ENCODE measurements at places on chromosomes 12 and 14.

DNA sequence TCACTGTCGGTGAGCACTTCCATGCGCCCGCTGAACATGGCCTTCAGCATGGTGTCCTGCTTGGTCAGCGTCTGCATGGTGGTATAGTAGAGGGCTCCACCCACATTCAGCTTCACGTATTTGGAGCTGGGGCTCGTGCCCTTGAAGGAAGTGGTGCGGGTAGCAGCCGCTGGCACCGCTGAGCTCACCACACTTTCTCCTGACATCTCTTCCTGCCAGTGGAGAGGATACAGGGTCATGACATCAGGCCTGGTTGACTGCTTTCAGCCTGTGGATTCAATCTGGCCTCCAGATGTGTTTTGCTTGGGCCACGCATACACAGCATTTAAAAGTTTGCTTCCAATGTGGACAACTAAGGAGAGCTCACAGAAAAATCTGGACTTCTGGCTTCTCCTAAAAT lies 7.6 kb downstream of the KCTD10 start:
- no peak for DNase-seq

DNA sequence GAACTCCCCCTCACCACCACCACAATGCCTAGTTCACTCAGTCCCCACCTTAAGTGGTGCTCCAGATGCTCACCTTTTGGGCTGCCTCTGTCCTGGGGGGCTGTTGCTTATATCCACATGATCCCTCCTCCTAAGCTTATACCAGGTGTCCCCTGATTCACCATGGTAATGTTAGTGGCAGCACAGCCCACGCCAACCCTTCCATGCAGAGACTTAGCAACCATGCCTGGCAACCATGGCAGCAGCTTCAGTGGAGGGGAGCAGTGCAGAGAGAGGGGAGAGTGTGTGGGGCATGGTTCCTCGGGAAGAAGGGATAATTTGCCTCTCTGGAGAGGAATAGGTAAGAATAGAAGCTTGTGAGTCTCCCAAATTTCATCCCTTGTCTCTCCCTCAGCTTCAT lies 1.2 kb upstream of the DDN start:
- no peak for DNase-seq

GRCh38 chr12:46373301-46374296 lies 1.0 kb upstream of the SLC38A2 start:
- no peak for DNase-seq

- peak; percentile 4 for DNase-seq
Observed at GRCh38 chr12:95739561-95740313, 50.8 kb downstream of the NTN4 start.

DNA sequence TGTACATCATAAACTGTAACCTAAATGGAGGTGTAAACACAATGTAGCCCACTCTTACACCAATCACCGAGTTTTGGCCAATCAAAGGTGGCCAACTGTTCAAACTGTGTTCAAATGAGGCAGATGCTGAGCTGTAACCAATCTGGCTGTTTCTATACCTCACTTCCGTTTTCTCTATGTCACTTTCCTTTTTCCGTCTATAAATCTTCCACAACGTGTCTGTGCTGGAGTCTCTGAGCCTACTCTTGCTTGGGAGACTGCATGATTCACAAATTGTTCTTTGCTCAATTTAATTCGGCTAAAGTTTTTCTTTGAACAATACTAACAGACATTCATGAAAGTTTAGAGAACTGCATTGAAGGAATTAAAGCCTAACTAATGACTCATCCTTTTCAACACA lies 547.1 kb upstream of the USP15 start:
- DNase-seq: no peak

GRCh38 chr12:104604995-104605675 lies 148.4 kb downstream of the CHST11 start:
- no peak for DNase-seq

DNA sequence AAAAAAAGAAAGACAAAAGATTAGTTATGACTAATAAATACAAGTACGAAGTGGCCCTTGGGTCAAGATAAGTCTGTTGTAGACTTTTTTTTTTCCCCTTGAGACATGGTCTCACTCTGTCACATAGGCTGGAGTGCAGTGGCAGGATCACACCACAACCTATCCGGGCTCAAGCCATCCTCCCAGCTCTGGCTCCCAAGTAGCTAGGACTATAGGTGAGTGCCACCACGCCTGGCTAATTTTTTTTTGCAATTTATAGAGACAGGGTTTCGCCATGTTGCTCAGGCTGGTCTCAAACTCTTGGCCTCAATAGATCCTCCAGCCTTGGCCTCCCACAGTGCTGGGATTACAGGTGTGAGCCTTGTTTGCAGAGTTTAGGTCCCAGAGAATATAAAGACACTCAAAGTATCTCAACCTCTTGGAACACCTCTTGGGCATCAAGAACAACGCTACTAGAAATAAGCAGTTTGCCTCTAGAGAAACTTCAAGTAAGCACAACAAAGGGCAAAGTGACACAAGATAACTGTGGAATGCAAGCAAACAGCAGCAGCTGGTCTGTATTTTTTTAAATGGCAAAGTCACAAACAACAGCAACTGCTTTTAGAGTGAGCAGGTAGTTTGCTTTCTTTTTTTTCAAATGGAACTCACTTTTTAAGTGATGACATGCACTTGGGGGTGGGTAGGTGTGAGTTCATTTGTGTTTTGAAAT lies 3.9 kb upstream of the MDM2 start:
- DNase-seq: no peak

DNA sequence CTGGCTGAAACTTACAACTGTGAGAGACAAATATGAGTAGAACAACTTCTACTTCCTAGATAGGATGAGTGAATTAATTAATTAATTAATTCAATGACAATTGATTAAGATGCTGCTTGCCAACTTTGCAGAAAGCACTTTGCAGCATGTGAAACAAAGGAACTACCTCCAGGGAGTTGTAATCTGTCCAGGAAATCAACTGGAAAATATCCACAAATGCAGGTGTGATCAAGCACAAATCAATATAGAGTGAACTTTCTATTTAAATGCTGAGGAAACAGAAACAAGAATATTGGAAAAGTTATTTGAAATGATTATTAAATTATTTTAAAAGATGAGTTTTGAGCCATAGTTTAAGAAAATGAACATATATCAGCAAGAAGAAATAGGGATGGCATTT lies 163.9 kb upstream of the ARID2 start:
- DNase-seq: no peak

DNA sequence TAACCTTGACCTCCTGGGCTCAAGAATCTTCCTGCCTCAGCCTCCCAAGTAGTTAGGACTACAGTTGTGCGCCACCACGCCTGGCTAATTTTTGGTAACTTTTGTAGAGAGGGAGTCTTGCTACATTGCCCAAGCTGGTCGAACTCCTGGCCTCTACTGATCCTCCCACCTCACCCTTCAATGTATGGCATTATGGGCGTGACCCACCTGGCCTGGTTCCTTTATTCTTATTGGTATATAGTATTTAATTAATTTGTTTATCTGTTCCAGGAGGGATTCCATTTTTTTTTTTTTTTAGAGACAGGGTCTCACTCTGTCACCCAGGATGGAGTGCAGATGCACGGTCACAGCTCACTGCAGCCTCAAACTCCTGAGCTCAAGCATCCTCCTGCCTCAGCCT lies 40.9 kb upstream of the EAPP start:
- DNase-seq: no peak

- no peak for DNase-seq
Observed at GRCh38 chr14:30656190-30656632, 34.1 kb downstream of the SCFD1 start.

- DNase-seq: no peak
Observed at GRCh38 chr12:51390891-51391282, 319 bp downstream of the GALNT6 start.

GRCh38 chr12:97560350-97560749 lies 97.7 kb downstream of the RMST start:
- DNase-seq: no peak

DNA sequence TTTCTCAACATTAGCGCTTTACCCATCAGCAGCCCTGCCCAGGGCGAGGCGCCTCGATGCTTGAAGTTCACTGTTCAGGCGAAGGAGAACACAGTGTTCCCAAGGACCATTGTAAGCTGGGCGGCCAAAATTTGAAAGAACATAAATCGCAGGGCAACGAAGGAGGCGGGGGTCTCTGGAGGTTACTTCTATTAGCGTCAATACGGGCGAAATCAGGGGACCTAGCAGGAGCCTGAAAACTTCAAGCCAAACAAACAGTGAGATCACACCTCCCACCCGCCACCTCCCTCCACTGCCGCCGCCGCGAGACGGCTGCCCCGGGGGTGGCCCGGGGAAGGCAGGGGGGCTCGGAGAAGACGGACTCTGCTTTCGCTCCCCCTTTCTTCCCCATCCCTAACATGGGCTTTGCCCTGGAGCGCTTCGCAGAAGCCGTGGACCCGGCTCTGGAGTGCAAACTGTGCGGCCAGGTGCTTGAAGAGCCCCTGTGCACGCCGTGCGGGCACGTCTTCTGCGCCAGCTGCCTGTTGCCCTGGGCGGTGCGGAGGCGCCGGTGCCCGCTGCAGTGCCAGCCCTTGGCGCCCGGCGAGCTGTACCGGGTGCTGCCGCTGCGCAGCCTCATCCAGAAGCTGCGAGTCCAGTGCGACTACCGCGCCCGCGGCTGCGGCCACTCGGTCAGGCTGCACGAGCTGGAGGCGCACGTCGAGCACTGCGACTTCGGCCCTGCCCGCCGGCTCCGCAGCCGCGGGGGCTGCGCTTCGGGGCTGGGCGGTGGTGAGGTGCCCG lies at the start of gene PDZRN4:
PDZRN4 (plus strand) TSS at position 263 of the 783 bp plus-strand sequence.
- peak; percentile 17 for DNase-seq

DNA sequence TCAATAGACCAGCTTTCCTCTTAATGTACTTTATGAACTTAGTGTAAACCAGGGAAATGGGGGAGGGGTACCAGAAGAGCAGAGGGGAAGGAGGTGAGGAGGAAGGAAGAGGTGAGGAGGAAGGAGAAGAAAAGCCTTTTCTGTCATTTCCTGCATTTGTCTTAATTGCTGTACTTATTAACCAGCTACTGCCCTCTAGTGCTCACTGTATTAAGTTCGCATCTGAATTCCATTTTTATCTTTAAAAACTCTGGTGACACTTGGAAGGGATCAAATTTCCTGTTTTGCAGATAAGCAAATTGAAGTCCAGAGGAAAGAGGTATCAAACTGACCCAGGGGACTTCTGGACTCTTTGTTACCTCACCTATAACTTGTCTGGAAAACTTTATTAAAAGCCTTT lies 22.2 kb downstream of the MANSC1 start:
- DNase-seq: no peak

GRCh38 chr14:36989806-36990205 lies 182.6 kb downstream of the SLC25A21 start:
- no peak for DNase-seq

DNA sequence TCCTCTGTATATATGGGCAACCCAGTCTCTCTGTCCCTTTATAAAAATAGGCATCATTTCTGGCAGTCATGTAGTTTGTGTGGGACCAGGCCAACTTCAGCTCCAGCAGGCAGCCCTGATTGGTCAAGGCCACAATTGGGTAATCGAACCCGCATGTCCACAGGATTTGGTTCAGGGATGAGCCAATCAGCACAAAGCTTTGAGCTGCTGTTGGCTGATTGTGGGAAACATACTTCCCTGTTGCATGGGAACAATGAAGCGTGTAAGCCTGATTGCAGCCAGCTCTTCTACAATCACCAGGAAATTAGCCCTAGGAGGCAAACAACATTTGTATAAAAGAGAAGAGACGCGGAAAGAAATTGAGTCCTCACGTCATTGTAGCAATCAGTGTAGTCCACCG lies 328.6 kb downstream of the PCNX1 start:
- DNase-seq: no peak

GRCh38 chr12:31003861-31004640 lies 69.6 kb upstream of the DDX11 start:
- no peak for DNase-seq

- DNase-seq: no peak
Observed at GRCh38 chr14:44353805-44354204, 153.3 kb downstream of the FSCB start.

DNA sequence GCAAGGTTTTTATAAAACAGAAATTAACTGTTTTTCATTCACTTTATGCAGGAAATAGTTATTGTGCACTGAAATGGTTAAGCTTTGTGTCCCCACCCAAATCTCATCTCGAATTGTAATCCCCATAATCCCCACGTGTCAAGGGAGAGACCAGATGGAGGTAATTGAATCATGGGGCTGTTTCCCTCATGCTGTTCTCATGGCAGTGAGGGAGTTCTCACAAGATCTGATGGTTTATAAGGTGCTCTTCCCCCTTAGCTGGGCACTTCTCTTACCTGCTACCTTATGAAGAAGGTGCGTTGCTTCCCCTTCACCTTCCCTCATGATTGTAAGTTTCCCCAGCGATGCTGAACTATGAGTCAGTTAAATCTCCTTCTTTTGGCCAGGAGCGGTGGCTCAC lies 123.9 kb downstream of the TMTC2 start:
- no peak for DNase-seq

DNA sequence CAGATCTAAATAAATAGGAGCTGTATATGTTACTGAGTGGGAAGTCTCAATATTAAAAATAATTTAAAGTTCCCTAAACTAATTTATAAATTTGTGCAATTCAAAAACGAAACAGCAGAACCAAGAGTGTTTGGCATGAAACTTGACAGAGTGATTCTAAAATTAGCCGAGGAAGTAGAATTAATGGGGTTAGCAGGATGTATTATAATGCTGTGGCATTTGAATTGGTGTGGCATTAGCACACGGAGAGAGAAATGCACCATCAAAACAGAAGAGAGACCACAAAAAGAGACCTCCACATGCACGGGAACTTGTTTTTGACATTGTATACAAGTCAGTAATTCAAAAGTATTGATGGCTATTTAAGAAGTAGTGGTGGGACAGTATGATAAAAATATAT lies 366.0 kb upstream of the RGS6 start:
- no peak for DNase-seq

DNA sequence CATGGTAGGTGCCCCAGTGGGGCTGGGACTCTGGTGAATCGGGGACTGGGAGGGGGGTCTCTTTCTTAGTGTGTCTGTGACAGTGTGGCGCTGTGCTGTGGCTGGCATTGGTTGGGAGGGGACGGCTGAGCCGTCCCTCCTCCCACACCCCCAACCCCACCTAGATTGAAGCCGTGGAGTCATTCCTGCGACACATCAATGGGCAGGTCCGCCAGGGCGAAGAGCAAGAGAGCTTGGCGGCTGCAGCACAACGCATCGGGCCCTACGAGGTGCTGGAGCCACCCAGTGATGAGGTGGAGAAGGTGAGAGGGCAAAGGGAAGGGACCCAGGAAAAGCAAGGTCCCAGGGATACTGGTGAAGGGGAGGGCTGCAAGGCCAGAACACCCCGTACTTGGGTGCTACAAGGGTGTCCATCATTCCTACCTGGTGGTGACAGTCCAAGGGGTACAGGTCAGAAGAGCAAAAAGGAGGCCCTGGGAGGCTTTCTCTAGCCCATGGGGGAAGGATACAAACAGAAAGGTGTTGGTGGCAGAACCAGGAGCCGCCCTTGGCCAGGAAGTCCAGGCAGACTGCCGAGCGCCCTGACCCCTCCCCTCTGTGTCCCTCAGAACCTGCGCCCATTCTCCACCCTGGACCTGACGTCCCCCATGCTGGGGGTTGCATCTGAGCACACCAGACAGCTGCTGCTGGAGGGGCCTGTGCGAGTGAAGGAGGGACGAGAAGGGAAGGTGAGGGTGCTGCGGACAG lies 7.4 kb downstream of the PLEKHG6 start:
- no peak for DNase-seq

- no peak for DNase-seq
Observed at GRCh38 chr12:81084811-81085350, 7.0 kb downstream of the ACSS3 start.

- DNase-seq: no peak
Observed at GRCh38 chr14:55832122-55832911, 252.3 kb downstream of the KTN1 start.

- DNase-seq: no peak
Observed at GRCh38 chr12:20194171-20194570, 174.2 kb upstream of the PDE3A start.

GRCh38 chr12:69896653-69897381 lies 71.8 kb downstream of the MYRFL start:
- DNase-seq: no peak

GRCh38 chr14:74015963-74016362 lies 3.1 kb downstream of the ENTPD5 start:
- no peak for DNase-seq

Data from NCI-H2171 (cell line).